ENCODE measurements at places on chromosomes 4 and X.

- DNase-seq: no peak
Observed at GRCh38 chr4:187504974-187505797, 490.4 kb upstream of the ZFP42 start.

GRCh38 chr4:99180382-99181070 is 36.4 kb upstream of the ADH4 start:
- peak; percentile 85 for DNase-seq

DNA sequence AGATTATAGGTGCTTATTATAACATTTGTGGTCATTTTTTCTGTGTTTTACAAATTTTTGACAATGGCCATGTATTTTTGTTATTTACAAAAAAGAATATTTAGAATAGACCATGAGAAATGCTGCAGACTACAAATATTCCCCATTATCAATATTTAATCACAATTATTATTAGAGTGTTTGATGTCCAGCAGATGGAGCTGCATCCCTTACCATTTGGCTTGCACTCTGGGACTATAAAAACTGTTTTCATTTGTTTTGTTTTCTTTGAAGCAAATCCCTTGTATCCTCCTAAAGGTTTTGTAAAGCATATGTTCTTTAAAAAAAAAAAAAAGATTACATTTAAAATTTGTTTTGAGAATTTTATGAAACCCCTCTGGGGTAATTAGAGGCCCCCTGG is 85.6 kb upstream of the CXorf66 start:
- peak; percentile 1 for DNase-seq

DNA sequence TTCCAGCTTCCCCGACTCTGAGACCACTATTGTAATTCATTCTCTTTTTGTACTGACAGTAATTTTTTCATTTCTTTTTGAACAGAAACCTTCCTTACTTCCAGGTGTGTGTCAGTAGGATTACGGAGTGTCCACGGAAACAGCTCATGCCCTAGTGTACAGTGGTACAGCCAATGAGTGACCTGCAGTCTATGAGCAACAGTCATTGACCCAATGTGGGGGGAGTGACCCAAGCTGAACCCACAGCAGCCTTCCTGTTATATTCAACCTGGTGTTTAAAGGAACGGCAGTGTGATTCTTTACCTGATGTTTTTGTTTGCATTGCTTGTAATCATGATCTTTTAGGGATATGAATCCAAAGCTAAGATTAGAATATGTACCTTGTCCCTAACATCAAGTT is 1.2 kb downstream of the H2BW2 start:
- DNase-seq: no peak

GRCh38 chr4:124499261-124499660 is 213.3 kb downstream of the ANKRD50 start:
- DNase-seq: no peak

GRCh38 chrX:153642051-153642654 is 4.8 kb upstream of the DUSP9 start:
- DNase-seq: no peak

DNA sequence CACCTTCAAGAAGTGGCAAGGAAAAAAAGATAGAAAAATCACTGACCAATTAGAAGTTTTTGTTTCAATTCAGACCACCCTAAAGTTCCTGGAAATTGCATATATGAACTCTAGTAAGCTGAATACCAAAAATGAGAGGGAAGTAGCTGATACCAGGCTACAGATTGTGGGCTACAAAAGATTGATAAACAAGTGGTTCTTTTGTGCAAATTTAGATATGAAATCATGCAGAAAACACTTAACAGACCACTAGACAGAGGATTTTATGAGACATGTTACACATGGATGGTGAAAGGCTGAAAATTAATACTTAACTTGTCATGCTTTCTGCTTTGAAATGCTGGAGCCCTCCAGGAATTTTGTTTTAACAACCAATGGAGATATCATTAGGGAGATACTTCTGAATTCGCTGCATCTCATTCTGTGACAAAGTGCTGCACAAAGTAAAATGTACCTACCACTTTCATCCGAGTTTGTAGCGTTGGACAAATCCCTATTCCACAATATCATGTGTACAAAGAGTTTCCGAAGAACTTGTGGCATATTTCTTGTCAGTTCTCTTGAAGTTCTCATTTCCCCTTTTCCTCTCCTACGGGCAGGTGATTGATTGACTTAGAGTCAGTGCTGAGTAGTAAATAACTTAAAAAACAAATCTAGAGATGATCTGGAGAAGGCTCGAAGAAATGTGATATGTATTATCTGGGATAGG is 235.0 kb downstream of the PALLD start:
- no peak for DNase-seq

All from foreskin fibroblast (primary cell).